ENCODE measurements at places on chromosomes 5 and 9.
A peak's percentile ranks its signal among the peaks of the same experiment; 100 is the strongest.

DNA sequence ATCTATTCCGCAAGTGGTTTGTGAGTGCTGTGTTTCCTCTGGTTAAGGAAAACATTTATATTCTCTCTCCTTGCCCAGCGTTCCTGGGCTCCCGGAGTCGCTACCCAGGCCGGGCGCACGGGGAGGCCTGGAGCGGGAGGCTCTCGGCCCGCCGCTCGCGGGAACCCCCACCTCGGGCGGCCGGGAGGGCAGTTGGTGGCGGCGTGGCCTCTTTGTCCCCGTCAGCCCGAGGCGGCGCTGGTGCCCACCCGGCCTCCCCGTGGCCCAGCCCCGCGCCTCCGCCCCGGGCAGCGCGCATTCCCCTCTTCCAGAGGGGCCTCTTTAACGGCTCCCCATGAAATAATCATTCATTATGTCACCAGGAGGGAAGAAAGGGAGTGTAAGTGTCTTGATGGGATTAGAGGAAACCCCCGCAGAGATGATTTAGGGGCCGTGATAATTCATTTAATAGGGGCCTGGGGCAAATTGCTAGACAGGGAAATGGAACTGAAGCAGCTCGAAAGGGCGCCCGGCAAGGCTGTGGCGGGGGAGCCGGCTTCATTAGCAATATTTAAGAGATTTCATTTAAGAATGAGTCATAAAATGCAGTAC, 181.9 kb upstream of the TBCA start:
- no peaks in the 10 kb centered on the region for H3K36me3 ChIP-seq
- H3K27ac ChIP-seq: no peak overlapping the region
- no peaks in the 10 kb centered on the region for H3K27me3 ChIP-seq
- no peaks in the 10 kb centered on the region for H3K4me1 ChIP-seq
- H3K4me3 ChIP-seq: no peak overlapping the region

- H3K27ac ChIP-seq: no peak overlapping the region
- no peaks in the 10 kb centered on the region for H3K4me1 ChIP-seq
- H3K4me3 ChIP-seq: no peak overlapping the region
Measured at GRCh38 chr5:1997640-1998347, 115.1 kb upstream of the IRX4 start.

- no peak overlapping the region for H3K27ac ChIP-seq
- H3K4me1 ChIP-seq: no peaks in the 10 kb centered on the region
- H3K36me3 ChIP-seq: no peaks in the 10 kb centered on the region
- H3K4me3 ChIP-seq: no peak overlapping the region
- no peak for DNase-seq
Measured at GRCh38 chr5:95800553-95800952, 22.0 kb downstream of the GLRX start.

DNA sequence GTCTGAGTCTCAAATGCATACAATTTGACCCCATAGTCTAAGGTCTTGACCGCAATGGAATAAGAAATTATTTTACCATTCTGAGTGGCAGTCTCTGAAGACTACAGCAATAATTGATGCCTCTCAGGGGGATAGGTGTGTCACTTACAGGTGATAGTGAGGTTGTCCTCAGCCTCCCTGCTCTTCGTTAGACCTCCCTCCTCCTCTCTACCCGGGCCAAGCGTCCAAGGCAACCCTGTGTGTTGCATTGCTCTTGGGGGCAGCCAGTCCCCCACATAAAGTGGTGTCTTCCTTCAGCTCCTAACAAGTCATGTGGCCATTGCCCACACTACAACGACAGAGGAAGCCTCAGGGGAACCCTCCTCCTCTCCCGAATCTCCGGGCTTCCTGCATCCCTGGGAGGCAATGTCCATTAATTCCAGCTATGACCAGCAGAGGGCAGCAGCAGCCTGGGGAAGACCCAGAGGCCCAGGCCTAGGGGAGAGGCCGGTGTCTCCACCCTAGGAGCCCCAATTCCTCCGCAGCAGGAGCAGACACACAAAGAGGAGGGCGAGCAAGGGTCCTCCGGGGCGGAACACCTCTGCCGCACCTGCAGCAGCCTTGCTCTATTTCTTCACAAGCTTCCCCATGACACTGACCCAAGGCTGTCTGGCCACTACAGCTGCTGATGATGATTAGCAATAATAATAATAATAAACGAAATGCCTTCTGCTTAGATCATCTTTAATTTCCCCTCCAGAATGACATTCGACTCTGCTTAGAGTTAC, 134.8 kb downstream of the KCNIP1 start:
- H3K27ac ChIP-seq: no peak overlapping the region
- no peaks in the 10 kb centered on the region for H3K36me3 ChIP-seq
- no peaks in the 10 kb centered on the region for H3K4me1 ChIP-seq
- no peaks in the 10 kb centered on the region for H3K27me3 ChIP-seq
- peak; percentile 56 for DNase-seq

GRCh38 chr9:132114102-132114707, 34.5 kb upstream of the MED27 start:
- DNase-seq: peak; percentile 33
- peaks cover 88% of the 10 kb centered on the region for H3K27me3 ChIP-seq
- no peaks in the 10 kb centered on the region for H3K4me1 ChIP-seq
- no peaks in the 10 kb centered on the region for H3K36me3 ChIP-seq

DNA sequence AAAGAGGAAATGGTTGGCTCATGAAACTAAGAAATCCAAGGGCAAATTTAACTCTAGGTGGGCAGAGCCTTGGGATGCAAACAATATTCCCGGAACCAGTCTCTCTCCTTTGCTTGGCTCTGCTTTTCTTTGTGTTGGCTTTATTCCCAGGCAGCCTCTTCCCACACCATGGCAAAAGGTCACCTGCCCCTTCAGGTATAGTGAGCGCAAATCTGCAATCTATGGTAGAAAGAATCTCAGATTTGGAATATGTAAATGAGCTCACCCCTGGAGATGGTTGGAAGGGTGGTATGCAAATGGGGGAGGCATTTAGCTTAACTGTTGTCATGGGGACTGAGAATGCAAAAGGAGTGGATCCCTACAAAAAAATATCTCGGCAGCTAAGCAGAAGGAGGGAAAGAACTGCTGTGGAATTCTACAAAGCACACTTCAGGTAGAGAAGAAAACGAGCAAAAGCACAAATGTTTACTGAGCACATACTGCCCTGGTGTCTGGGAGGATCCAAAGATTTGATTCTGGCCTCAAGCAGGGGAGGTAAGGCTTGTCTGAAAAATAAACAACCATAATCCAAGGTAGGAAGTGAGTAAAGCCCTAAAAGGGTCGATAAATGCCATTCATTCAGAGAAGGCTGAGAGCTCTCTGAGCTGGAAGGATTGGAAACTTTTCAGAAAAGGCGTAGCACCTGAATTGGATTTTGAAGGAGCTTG, 139.7 kb downstream of the TLE1 start:
- no peak overlapping the region for H3K4me3 ChIP-seq
- no peaks in the 10 kb centered on the region for H3K4me1 ChIP-seq
- DNase-seq: no peak
- no peaks in the 10 kb centered on the region for H3K27me3 ChIP-seq
- no peak overlapping the region for H3K27ac ChIP-seq

DNA sequence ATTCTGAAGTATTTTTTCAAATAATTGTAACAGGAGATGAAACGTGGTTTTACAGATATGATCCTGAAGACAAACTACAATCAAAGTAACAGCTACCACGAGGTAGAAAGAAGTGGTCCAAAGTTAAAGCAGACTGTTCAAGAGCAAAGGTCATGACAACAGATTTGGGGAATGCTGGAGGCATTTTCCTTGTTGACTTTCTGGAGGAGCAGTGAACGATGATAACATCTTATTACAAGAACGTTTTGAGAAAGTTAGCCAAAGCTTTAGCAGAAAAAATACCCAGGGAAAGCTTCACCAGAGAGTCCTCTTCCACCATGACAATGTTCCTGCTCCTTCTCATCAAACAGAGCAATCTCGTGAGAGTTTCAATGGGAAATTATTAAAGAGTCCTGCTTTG, 145.4 kb upstream of the NREP start:
- H3K4me3 ChIP-seq: no peak overlapping the region
- H3K36me3 ChIP-seq: no peaks in the 10 kb centered on the region
- H3K4me1 ChIP-seq: no peaks in the 10 kb centered on the region
- no peak overlapping the region for H3K27ac ChIP-seq
- no peaks in the 10 kb centered on the region for H3K27me3 ChIP-seq

DNA sequence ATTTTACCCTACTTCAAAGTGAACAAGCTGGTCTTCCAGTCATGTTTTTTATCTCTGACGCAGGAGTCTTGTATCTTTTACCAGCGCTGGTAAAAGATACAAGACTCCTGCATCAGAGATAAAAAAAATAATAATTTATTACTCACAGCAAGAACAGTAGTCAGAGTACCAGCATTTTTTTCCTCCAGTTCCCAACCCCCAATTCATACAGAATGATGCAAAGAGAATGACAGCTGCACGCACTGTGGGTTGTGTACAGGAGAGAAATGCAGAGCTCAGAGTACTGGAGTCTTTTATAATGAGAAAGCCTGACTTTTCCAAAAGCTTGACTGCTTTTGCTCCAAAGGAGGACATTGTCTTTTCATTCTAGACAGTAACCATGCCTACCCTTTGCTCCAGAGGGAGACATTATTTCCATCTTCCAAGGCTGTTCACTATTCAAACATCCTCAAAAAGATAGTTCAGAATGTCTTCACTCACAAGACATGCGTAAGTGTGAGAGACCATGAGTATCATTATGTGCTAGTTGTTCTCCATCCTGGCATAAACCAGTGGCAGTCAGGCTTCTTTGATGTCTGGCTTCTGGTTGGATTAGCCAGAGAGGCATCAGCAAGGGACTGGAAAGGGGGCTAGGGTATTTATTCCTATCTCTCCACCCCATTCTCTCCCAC, 14.3 kb upstream of the RANBP6 start:
- no peak overlapping the region for H3K27ac ChIP-seq
- no peak for DNase-seq
- H3K36me3 ChIP-seq: no peaks in the 10 kb centered on the region
- no peak overlapping the region for H3K4me3 ChIP-seq
- no peaks in the 10 kb centered on the region for H3K4me1 ChIP-seq

- H3K4me3 ChIP-seq: no peak overlapping the region
- H3K36me3 ChIP-seq: no peaks in the 10 kb centered on the region
- no peak for DNase-seq
- H3K27me3 ChIP-seq: no peaks in the 10 kb centered on the region
Measured at GRCh38 chr5:137516251-137516797, 17.2 kb upstream of the SPOCK1 start.

GRCh38 chr5:171450423-171451331, 31.2 kb downstream of the FGF18 start:
- H3K27ac ChIP-seq: no peak overlapping the region
- DNase-seq: no peak
- no peaks in the 10 kb centered on the region for H3K27me3 ChIP-seq
- no peaks in the 10 kb centered on the region for H3K4me1 ChIP-seq
- no peak overlapping the region for H3K4me3 ChIP-seq
- no peaks in the 10 kb centered on the region for H3K36me3 ChIP-seq

All from MM.1S (cell line).